ENCODE measurements at places on chromosomes 3 and 15.

DNA sequence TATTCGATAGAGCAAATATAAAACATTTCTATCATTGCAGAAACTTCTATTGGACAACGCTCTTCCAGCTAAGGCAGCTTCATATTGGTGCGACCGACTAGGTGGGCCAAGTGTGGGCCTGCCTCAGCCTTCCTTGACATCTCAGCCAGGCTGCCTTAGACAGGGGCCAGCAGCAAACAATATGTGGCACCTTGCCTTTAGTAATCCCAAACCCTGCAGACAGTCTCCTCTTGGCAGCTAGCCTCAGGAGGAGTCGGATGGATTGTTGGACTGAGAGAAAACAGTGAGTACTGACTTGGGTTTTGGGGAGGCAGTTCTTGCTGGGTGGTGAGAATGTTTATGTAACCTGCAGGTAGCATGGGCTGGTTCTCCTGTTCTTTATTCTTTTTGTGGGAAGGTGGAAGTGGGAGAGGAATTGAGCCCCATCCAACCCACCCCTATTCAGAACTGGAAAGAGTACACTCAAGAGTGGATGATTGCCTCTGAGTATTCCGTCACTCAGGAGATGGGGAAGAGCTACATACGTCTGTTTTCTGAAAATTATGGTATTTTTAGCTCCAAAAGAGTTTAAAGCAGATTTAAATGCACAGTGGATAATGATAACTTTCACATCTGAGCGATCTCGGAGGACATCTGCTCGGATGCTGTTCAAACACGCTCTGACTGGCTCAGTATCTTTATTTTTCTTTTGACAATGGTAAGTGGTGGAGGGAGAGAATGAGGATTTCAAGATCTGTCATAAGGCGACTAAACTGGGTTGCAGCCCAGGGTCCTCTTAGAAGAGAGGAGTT lies 47.2 kb downstream of the GPD1L start:
- DNase-seq: no peak

DNA sequence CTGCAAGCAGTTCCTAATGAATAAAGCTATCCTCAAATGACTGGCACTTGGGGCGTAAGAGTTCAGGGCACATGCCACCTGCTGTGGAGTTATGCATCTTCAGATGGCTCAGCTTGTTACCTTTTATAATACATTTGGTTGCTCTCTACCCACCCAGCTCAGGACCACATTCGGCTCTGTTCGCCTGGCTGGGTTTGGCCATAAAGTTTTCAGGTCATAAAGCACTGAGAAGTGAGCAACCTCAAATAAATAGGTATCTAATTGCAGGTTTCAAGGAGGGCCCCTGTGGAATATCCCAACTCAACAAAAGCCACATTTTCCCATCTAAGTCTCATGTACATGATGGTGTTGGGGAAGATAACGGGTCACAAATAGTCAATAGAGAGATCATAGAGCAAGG lies 727.3 kb downstream of the GRM7 start:
- DNase-seq: no peak

GRCh38 chr15:51025454-51025846 lies 69.3 kb downstream of the TNFAIP8L3 start:
- no peak for DNase-seq

- DNase-seq: no peak
Measured at GRCh38 chr15:90681480-90681879, 35.7 kb upstream of the BLM start.

GRCh38 chr3:34131091-34131490 lies 332.7 kb downstream of the PDCD6IP start:
- DNase-seq: no peak

DNA sequence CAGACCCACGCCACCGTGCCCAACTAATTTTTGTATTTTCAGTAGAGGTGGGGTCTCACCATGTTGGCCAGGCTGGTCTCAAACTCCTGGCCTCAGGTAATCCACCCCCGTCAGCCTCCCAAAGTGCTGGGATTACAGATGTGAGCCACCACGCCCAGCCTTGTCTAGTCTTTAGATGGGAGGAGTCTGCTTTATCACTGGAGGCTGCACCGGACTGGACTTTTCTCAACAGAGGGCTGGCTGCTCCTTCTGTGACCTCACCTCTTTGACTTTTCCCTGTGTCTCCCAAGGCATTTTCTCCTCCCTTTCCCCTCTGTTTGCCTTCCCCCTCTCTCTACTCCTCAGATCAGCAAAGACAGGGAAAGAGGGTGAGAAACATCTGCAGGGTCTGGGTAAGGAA lies 28.5 kb downstream of the SLCO2A1 start:
- DNase-seq: no peak

DNA sequence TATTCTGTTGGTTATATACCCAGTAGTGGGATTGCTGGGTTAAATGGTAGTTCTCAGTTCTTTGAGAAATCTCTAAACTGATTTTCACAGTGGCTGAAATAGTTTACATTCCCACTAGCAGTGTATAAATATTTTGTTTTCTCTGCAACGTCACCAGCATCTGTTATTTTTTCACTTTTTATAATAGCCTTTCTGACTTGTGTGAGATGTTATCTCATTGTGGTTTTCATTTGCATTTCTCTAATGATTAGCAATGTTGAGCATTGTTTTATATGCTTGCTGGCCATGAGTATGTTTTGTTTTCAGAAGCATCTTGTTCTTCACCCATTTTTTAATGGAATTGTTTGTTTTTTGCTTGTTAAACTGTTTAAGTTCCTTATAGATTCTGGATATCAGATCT lies 612.7 kb upstream of the SGO1 start:
- no peak for DNase-seq

DNA sequence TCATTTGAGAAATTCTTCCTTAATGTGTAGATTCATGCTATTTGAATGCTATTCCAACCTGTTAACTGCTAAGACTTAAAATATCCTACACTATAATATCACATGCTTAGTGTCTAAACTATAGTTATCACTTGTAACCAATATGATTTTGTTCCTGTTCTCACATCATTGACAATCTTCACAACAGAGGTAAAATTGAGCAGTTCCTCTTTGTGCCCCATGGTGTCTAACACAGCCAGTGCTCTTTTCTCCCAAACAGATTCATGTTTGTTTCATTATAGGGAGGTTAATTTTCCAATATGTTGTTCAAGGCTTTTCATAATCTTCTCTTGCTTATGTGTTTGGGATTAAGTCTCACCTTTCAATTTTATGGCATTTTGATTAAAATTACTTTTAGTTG lies 591.1 kb downstream of the ZPLD1 start:
- no peak for DNase-seq

GRCh38 chr3:54888873-54889272 lies 39.0 kb downstream of the LRTM1 start:
- no peak for DNase-seq

- DNase-seq: peak; percentile 78
Measured at GRCh38 chr3:105868431-105868741, 426 bp downstream of the CBLB start.

DNA sequence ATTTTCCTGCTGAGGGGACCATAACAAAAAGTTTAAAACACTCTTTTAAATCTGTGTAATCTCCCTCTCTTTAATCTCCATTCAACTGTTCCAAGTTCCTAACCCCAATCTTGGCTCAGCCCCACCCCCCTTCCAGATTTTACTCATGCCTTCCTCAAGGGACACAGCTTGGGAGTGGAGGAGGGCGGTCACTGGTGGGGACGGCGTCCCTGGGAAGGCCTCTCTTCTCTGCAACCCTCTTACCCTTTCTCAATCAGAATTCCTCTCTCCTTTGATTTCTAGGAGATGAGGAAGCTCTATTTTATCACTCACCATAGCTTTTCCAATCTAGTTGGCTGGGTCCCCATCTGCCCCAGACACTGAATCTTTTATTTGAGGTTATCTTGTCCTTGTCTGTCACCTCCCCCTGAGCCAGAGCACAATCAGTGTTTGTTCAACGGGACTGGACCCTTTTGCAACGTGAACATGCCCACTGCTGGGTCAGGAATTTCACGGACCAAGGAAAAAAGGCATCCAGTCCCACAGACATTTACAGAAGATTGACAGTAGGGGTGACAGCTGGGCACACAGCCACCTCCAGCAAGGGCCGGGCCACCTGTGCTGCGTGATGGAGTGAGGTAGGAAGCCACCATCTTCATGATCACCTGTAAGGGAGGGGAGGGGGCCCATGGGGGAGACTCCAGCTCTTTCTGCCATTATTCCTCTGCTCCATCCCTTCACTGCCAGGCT lies 84.0 kb upstream of the HERC1 start:
- DNase-seq: no peak

GRCh38 chr3:116299646-116300081 lies 145.6 kb downstream of the LSAMP start:
- no peak for DNase-seq

DNA sequence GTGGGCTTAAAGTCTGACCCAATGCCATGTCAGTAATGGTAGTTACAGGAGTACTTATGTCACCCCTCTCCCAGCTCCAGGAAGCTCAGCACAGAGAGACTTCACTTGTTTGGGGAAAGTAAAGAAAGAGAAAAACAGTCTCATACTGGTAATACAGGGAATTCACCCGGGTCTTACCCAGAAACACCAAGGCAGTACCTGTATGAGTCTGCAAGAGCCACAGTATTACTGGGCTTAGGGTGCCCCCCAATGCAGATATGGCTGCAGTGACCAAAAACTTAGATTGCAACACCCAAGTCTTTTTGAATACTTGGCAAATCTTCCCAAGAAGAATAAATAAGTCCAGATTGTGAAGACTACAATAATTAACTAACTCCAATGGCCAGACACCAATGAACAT lies 622.1 kb downstream of the IGSF11 start:
- no peak for DNase-seq

GRCh38 chr3:157136647-157137387 lies 23.1 kb downstream of the CCNL1 start:
- DNase-seq: peak; percentile 72

- no peak for DNase-seq
Measured at GRCh38 chr3:16300881-16301359, 35.9 kb downstream of the OXNAD1 start.

GRCh38 chr3:20324664-20325478 lies 138.9 kb upstream of the SGO1 start:
- no peak for DNase-seq

GRCh38 chr3:144296808-144297207 lies 325.2 kb downstream of the DIPK2A start:
- no peak for DNase-seq

GRCh38 chr15:36332301-36332700 lies 247.1 kb upstream of the CDIN1 start:
- DNase-seq: no peak

DNA sequence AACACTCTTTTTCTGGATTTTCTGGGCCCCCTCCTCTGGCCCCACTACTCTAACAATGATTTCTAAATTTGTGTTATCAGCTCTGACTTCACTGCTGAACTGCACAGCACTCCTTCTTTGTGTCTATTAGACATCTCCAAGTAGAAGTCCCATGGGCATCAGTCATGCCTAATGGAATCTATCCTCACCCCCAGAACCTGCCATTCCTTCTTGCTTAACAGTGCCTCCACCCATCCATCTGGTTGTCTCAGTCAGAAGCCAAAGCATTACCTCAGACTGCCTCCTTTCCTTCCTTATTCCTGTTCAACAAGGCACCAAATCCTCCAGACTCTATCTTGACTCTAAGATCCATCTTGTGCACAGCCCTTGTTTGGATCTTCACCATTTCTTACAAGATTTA lies 36.2 kb downstream of the SSR3 start:
- no peak for DNase-seq

- no peak for DNase-seq
Measured at GRCh38 chr3:112143689-112144088, 10.6 kb upstream of the GCSAM start.

DNA sequence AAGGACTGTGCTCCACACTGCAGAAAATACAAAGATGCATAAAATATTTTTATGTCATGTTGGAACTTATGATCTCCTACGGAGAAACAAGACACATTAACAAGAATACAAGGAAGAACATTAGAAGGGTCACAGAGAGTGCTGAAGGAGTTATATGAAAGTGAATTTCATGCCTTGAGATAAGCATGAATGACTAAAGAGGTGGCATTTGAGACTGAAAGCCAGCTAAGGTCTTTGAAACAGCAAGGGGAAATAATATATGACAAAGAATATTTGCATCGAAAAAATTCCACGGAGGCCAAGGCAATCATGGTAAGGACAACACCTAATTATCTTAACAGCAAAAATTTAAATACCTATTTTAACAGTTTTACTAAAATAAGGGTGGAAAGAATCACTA lies 12.5 kb downstream of the GSK3B start:
- DNase-seq: no peak

DNA sequence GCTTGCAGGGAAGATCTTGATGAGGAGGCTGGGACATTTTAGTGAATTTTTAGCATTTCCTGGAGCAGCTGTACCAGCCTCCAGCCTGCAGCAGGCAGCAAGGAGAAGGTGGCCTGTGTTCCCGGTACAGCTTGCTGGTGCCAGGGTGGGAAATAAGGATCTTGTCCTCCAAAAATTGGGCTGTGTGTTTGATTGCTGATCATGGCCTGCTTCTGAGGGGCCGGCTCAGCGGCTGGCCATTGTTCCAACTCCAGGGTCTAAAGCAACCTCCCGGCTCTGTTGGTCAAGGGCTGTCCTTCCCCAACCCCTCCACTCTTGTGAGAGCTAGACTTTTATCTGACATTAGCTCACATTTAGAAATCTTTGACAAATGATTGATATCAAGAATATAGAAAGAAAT lies 5.0 kb downstream of the CFAP100 start:
- no peak for DNase-seq

DNA sequence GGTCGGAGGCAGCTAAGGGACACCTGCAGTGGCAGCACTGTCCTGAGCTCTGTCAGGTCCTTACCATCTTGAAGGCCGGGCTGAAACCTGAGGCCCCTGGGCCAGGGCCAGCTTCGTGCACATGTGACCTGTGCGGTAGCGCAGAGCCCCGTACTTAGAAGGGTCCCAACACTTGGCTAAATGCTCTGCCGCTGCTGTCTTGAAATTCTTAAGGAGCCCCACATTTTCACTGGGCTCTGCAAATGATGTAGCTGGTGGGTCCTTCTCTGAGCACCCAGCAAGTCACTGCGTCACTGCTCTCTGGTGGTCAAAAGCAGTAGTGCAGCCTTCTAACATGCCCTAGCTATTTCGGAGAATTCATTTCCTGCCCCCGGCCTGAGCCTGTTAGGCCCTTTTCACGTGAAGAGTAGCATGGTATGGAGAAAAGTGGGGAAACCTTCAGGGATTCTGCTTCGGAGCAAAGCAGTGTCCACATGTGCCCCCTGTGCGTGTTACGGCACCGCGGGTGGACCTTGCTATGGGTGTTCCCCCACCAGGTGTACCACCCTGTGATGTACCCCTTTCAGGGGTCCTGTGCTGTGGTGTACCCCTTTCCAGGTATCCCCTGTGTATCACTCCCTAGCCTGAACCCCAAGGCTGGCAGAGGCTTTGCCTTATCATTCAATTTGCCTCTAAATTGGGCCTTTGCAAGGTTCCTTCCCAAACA lies 79.7 kb downstream of the TMEM266 start:
- peak; percentile 86 for DNase-seq

GRCh38 chr3:50525987-50526386 lies 22.6 kb upstream of the CACNA2D2 start:
- peak; percentile 89 for DNase-seq

Data from cardiac muscle cell (in vitro differentiated cells and primary cell).